ENCODE measurements at places on chromosomes 5 and 9.

DNA sequence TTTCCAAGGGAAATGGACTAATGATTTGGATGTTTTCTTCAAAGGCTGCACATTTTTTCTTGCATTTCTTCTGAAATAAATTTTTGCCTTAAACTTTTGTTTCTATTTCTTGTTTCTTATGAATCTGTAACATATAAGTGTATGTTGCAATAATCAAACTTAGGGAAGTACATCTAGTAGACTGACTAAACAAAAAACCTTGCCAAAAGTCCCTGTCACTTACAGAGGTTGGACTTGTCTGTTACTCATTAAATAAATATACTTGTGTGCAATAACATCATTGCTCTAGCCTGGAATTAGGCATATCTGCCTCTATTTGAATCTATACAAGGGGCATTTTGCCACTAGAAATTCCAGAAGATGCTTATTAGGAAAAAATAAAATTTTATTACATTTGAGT, 56.6 kb downstream of the C6 start:
- no peak for DNase-seq

GRCh38 chr5:9104571-9105339, 441.1 kb downstream of the SEMA5A start:
- no peak for DNase-seq

GRCh38 chr9:84924266-84924665, 254.7 kb downstream of the NTRK2 start:
- no peak for DNase-seq

DNA sequence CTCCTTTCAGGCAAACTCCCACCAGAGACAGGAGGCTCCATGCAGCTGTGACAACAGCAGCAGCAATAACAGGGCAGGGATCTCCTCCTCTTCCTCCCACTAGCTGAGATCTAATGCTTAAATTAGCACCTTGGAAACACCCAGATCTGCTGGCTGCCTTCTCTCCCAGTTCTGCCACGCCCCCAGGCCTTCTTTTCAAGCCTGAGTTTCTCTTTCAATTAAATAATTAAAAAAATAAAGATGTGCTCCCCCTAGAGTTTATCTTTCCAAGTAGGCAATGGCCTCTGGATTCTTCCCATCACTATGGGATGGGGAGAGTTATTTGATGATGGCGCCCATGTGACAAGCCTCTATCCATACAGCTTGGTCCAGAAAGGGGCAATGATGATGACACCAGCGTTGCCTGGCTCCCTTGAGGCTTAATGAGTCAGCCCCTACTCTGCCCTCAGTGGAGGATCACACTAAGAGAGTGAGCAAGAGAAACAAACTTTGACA, 3.8 kb downstream of the FAM219A start:
- DNase-seq = no peak

GRCh38 chr9:109868207-109868606, 88.2 kb downstream of the PALM2AKAP2 start:
- DNase-seq = no peak

DNA sequence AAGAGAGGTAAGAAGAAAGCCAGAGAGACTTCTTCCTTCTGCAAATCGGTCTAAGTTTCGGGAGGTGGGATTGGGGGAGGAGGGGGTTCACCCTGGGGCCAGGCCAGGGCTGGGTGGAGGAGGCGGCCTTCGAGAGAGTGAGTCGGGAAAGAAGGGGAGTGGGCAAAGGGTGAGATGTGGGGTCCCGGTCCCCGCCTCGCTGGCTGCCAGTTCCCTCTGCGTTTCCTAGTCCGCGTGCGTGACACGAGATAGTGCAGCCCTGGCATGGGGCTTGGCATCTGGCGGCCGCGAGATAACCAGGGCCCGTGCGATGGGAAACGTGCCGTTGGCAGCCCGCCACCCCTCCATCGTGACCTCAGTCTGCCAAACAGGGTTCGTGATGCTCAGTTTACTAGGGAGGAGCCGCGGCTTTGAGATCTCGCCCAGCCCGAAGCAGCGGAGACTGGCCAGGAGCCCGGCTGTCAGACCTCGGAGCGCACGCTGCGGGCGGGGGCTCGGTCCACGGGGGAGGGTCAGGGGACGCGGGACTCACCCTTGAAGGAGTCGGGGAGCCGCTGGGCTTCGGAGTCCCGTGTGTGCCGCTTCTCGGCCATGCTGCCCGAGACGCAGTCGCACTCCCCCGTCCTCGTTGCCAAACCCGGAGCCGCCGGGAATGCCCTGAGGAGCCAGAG, at the start of gene STOM:
Gene STOM (minus strand): TSS at position 656 of the 671 bp plus-strand sequence. CDS start 63 bp downstream, at position 593.
- peak; percentile 35 for DNase-seq

GRCh38 chr5:172151661-172152210, 36.3 kb downstream of the STK10 start:
- DNase-seq = no peak

DNA sequence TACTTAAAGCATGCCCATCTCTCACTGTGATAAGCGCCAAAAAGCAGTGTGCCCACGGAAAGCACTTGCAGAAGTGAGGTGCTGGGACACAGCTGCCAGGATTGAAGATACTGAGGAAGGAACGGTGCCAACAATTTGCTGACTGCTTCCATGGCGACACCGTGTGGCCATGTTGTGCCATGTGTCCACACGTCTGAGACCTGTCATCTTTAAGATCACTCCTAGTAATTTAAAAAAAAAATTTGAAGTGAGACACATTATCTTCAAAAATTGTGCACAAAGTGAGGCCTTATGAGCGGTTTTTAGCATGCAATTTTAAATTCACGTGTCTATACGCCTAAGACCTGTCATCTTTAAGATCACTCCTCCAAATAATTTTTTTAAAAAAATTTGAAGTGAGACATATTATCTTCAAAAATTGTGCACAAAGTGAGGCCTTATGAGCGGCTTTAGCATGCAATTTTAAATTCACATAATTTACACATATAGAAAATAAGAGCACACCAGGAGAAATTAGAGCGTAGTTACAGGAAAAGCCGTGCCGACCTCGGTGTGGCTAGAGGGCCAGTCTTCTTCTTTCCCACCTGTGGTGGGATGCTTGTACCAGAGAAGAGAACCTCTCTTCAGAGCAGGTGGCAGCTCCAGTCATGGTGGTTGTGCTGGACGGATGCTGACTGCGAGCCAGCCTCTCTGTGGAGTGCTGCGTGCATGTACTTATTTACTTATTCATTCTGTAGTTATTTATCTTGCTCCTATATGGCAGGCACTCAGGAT, 21.4 kb upstream of the FLT4 start:
- DNase-seq = peak; percentile 59

DNA sequence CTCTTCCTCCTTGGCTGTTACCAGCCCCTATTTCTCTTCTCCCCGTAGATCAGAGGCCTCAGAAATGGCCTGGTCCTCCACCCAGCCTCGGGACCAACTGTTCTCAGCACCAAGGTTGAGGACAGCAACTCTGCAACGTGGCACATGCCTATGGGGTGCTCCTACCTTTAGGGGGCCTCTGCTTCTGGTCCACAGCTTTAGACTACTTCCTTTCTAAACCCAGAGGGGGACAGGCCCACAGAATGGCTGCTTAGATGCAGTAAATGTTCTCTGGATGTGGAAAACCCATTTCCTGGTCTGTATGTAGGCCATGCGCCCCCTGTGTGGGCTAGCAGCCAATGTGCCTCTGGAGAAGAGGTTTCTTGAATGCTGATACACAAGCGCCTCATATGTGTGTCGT, 68.4 kb downstream of the NRG2 start:
- no peak for DNase-seq

GRCh38 chr9:16352791-16353401, 517.6 kb downstream of the BNC2 start:
- no peak for DNase-seq

- DNase-seq = no peak
These were observed 132.1 kb downstream of the SLC24A2 start for GRCh38 chr9:19656704-19657103.

DNA sequence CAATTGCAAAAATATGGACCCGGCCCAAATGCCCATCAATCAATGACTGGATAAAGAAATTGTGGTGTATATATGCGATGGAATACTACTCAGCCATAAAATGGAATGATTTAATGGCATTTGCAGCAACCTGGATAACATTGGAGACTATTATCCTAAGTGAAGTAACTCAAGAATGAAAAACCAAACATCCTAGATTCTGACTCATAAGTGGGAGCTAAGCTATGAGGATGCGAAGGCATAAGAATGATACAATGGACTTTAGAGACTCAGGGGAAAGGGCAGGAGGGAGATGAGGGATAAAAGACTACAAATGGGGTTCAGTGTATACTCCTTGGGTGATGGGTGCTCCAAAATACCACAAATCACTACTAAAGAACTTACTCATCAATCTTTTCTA, 247.6 kb upstream of the FBXL7 start:
- DNase-seq = no peak

DNA sequence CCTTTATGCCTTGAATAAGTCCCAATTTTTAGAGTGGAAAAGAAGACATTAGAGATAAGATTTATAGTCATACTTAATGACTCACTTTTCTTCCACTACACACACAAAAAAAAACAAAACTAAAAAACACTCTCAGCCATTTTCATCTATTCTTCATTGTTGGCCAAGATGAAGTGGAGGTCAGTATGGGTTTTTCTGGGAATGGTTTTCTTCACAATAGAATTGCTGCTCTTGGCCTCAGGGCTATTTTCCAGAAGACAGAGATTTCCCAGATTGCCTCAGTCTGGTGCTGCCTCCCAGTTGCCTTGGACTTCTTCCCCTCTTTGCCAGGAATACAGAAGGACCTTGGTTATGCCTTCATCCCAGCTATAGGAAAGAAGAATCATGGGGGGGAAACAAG, 463.7 kb downstream of the TMEM232 start:
- no peak for DNase-seq

DNA sequence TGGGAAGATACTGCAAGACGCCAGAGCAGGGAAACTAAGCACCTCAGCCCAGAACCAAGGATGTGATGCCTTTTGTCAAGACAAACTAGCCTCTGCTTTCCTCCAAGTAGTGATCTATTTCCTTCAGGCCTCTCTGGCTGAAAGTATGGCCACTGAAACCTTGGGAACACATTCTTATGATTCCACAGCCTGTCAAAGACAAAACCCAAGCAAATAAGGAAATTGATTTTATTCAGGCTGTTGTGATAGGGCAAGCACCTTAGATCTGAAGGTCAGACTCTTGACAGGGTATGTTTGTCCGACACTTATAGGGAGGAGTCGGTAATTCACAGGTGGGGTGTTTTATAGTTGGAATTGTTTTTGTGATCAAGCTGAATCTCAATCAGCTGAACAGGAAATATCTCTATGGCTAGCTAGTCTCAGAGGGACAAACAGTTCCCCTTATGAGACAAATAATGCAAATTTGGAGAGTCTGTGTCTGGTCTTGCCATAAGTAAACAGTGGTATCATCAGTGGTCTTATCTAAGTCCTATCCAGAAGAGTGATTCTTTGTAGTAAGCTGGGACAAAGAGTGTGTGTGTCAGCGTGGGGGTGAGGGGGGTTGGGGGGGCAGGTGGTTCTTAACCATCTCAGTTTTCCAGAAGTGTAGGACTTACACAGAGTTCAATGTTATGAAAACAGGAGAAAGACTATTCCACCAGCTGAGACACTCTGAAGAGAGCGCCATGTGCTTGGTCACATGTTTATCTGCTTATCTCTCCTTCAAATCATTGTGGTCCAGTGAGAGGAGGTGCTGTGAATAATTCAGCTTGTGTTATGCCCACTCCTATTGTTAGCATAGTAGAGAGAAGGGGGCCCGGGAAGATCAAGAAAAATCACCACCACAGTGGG, 6.7 kb upstream of the ZCCHC10 start:
- DNase-seq = no peak

DNA sequence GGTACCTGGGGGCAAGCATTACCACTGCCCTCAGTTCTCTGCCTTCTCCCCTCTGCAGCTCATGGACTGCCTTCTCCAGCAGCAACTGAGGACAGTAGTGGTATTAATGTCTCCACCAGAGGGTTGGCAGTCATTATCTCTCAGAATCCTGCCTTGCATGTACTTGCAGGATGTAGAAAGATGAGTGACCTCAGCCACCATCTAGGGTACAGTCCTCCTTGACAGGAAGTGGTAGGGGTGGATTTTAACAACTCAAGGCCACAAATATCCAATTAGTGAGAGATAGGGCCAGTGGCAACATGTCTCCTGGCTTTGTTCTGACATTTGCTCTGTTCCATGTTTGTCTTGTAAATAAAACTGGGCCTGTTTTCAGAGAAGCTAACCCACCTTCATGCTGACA, 47.2 kb downstream of the F2R start:
- DNase-seq = no peak

DNA sequence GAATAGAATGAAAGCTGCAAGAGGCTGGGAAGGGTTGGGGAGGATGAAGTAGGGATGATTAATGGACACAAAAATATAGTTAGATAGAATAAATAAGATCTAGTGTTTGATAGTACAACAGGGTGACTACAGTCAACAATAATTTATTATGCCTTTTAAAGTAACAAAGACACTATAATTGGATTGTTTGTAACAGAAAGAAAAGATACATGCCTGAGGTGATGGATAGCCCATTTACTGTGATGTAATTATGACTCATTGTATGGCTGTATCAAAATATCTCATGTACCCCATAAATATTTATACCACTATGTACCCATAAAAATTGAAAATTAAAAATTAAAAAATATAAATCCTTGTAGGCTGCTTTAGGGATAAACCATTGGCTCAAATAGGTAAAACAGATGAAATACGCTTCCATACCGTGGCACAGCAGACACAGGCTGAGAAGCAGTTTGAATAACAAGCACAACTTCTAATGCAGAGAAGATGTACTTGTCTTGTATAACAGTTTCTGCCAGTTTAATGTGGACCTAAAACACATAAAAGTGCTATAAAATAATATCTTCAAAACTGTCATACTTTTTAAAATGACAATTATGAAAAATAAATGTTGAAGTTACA, 34.9 kb downstream of the APBA1 start:
- no peak for DNase-seq

- DNase-seq = no peak
These were observed 50.7 kb downstream of the C7 start for GRCh38 chr5:40960037-40960436.

GRCh38 chr5:127112347-127112864, 39.1 kb upstream of the C5orf63 start:
- DNase-seq = no peak

GRCh38 chr9:126985870-126986498, 71.4 kb downstream of the RALGPS1 start:
- DNase-seq = no peak

DNA sequence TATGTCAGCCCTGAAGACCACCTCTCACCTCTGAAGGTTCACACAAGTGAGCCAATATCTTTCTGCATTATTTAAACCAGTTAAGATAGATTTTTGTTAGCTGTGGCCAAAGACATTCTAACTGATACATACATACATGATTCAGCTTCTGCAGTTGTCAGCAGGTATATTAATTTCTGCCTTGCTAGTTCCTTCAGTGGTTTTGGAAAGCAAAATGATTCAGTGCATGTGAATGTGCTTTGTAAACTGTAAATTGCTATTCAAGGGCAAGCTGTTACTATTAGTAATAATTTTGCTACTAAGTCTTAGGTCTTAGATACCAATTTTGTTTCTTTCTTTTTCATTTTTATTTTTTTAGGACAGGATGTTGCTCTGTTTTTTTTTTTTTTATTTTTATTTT, 89.2 kb upstream of the ERBIN start:
- DNase-seq = no peak

DNA sequence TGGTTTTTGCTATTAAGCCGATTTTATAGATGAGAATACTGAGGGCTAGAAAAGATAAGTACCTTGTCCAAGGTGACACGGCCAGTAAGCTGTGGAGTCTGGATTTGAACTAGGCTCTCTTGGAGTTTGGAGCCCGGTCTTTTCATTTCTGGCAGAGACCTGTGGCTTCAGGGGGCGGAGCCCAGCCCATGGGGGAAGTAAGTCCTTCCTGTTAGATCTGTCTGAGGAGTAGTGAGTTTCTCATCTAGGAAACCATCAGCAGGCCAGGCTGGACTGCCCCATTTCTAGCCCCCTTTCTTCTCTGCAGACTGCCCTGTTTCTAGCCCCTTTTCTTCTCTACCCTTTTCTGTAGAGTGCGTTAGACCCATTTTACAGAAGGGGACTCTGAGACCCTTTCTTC, 521 bp upstream of the PTGS1 start:
- no peak for DNase-seq

Data from NCI-H460 (cell line).